ENCODE measurements at places on chromosomes 11 and 22.
A peak's percentile ranks its signal among the peaks of the same experiment; 100 is the strongest.

GRCh38 chr11:3058753-3059664 is 1.8 kb upstream of the CARS1 start:
- H3K27ac ChIP-seq: no peak overlapping the region
- no peak overlapping the region for H3K4me3 ChIP-seq
- H3K4me1 ChIP-seq: peaks cover 26% of the 10 kb centered on the region
- H3K36me3 ChIP-seq: peaks cover 9% of the 10 kb centered on the region
- DNase-seq: no peak

DNA sequence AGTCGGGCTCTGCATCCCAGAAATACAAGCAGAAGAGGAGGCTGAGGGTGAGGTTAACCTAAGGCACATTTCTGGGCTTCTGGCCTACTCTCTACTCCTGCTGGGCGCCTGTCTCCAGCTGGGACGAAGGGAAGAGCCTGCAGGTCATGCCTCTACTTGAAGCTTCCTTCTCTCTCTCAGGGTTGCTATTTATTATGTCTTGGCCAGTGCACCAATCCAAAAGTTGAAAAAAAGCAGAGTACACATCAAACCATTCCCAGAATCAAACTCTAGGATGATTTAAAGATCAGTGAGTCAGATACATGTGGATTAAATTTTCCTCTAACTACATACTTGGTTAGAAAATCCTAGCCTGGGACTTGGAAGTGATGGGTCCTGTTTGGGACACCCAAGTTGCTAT is 60.2 kb upstream of the CDON start:
- H3K27me3 ChIP-seq: no peaks in the 10 kb centered on the region
- H3K4me1 ChIP-seq: no peaks in the 10 kb centered on the region
- no peaks in the 10 kb centered on the region for H3K36me3 ChIP-seq
- no peak overlapping the region for H3K27ac ChIP-seq
- H3K4me3 ChIP-seq: no peak overlapping the region

- no peak for DNase-seq
- H3K4me1 ChIP-seq: peaks cover 8% of the 10 kb centered on the region
- H3K4me3 ChIP-seq: no peak overlapping the region
- no peak overlapping the region for H3K27ac ChIP-seq
- H3K27me3 ChIP-seq: peaks cover 5% of the 10 kb centered on the region
- H3K36me3 ChIP-seq: no peaks in the 10 kb centered on the region
Measured at GRCh38 chr22:43228330-43228729, 41.4 kb upstream of the TTLL12 start.

- H3K4me1 ChIP-seq: peaks cover 8% of the 10 kb centered on the region
- peaks cover 6% of the 10 kb centered on the region for H3K27me3 ChIP-seq
- no peak overlapping the region for H3K4me3 ChIP-seq
- H3K36me3 ChIP-seq: no peaks in the 10 kb centered on the region
Measured at GRCh38 chr11:110366291-110366690, 63.5 kb upstream of the FDX1 start.

DNA sequence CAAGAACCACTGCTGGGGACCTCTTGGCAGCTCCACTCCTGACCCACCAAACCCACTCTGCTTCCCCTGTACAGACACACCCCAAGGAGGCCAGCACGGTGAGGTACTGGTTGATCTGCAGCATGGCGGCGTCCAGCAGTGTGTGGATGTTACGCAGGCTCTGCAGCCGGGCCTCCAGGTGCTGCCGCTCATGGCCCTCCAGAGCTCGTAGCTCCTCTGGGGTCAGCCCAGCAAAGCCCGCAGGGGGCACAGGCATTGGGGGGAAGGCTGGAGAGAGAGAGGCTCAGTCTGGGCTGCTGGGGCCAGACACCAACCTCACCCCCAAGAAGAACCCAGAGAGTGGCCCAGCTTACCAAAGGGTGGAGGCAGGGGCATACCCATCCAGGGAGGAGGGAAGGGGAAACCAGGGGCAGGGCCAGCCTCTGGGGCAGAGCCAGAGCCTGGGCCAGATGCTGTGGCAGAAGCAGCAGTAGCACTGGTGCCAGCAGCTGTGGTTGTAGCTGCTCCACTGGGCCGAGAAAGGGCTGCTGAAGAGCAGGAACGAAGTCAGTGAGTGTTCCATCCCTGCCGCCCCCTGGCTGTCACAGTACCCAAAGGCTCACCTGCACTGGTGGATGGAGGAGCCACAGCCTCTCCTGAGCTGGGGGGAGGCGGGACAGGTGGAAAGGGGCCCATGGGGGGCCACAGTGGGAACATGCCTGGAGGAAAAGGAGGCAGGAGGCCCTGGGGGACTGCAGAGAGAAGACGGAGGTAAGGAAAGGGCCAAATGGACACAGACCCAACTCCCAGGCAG is 4.5 kb downstream of the SYVN1 start:
- DNase-seq: no peak
- H3K4me1 ChIP-seq: peaks cover 15% of the 10 kb centered on the region
- H3K27me3 ChIP-seq: no peaks in the 10 kb centered on the region
- no peak overlapping the region for H3K27ac ChIP-seq
- peaks cover 6% of the 10 kb centered on the region for H3K36me3 ChIP-seq
- H3K4me3 ChIP-seq: no peak overlapping the region

DNA sequence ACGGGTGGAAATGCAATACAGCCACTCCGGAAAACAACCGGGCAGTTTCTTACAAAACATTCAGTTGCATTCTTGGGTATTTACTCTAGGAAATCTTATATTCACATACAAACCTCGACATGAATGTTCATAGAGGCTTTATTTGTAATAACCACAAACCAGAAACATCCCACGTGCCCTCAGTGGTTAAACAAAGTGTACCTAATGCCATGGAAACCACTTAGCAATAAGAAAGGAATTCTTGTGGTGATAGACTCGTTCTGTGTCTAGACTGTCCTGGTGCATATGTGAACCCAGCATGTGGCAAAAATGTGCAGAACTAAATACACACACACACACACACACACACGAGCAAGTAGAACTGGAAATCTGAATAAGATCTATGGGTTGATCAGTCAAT is 1073.3 kb downstream of the TBC1D22A start:
- H3K27me3 ChIP-seq: peaks cover 13% of the 10 kb centered on the region
- no peak overlapping the region for H3K27ac ChIP-seq
- DNase-seq: no peak
- no peaks in the 10 kb centered on the region for H3K4me1 ChIP-seq

DNA sequence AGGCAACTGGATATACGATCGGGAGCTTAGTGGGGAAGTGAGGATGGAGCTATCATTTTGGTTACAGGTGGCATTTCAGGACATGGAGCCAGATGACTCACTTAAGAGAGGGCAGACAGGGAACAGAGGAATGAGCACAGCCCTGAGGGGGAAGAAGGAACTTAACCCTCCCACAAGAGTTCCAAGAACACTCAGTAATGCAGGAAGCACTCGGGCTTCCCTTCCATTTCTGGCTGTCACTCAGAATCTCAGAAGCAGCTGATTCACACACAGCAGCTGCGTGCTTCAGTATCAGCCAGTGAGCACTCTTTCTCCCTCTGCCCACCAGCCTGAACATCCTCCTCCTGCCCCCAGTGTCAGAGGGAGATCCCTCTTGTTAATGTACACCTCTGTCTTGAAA is 34.8 kb downstream of the EFCAB6 start:
- no peaks in the 10 kb centered on the region for H3K36me3 ChIP-seq
- no peaks in the 10 kb centered on the region for H3K4me1 ChIP-seq
- no peak overlapping the region for H3K27ac ChIP-seq

GRCh38 chr11:15875943-15876342 is 480.4 kb downstream of the SOX6 start:
- no peak overlapping the region for H3K27ac ChIP-seq
- no peaks in the 10 kb centered on the region for H3K27me3 ChIP-seq
- no peaks in the 10 kb centered on the region for H3K4me1 ChIP-seq
- H3K36me3 ChIP-seq: no peaks in the 10 kb centered on the region
- DNase-seq: no peak
- no peak overlapping the region for H3K4me3 ChIP-seq

GRCh38 chr11:26905368-26905767 is 88.5 kb upstream of the FIBIN start:
- no peaks in the 10 kb centered on the region for H3K4me1 ChIP-seq
- DNase-seq: no peak
- H3K36me3 ChIP-seq: no peaks in the 10 kb centered on the region
- no peak overlapping the region for H3K27ac ChIP-seq

GRCh38 chr22:43262990-43263644 is 76.2 kb upstream of the TTLL12 start:
- peak overlapping the region; percentile 57 for H3K4me3 ChIP-seq
- peak overlapping the region; percentile 67 for H3K27ac ChIP-seq
- DNase-seq: peak; percentile 55

GRCh38 chr11:68338051-68338780 is 25.8 kb downstream of the LRP5 start:
- no peaks in the 10 kb centered on the region for H3K36me3 ChIP-seq
- no peak for DNase-seq
- no peaks in the 10 kb centered on the region for H3K27me3 ChIP-seq
- peaks cover 36% of the 10 kb centered on the region for H3K4me1 ChIP-seq

DNA sequence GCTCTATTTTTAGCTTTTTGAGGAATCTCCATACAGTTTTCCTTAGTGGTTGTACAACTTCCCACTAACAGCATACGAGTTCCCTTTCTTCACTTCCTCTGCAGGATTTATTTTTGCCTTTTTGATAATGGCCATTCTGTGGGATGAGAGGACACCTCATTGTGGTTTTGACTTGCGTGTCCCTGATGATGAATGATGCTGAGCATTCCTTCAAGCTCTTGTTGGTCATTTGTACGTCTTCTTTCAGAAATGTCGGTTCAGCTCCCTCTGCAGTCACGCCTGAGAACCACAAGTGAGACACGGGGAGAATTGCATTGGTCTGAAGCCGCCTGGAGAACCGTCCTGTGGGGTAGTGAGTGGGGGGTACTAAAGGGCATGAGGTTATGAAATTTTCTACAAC is 2.0 kb upstream of the KRTAP5-10 start:
- H3K36me3 ChIP-seq: no peaks in the 10 kb centered on the region
- H3K27me3 ChIP-seq: peaks cover 49% of the 10 kb centered on the region
- H3K4me3 ChIP-seq: no peak overlapping the region
- no peak overlapping the region for H3K27ac ChIP-seq
- H3K4me1 ChIP-seq: no peaks in the 10 kb centered on the region
- DNase-seq: no peak

DNA sequence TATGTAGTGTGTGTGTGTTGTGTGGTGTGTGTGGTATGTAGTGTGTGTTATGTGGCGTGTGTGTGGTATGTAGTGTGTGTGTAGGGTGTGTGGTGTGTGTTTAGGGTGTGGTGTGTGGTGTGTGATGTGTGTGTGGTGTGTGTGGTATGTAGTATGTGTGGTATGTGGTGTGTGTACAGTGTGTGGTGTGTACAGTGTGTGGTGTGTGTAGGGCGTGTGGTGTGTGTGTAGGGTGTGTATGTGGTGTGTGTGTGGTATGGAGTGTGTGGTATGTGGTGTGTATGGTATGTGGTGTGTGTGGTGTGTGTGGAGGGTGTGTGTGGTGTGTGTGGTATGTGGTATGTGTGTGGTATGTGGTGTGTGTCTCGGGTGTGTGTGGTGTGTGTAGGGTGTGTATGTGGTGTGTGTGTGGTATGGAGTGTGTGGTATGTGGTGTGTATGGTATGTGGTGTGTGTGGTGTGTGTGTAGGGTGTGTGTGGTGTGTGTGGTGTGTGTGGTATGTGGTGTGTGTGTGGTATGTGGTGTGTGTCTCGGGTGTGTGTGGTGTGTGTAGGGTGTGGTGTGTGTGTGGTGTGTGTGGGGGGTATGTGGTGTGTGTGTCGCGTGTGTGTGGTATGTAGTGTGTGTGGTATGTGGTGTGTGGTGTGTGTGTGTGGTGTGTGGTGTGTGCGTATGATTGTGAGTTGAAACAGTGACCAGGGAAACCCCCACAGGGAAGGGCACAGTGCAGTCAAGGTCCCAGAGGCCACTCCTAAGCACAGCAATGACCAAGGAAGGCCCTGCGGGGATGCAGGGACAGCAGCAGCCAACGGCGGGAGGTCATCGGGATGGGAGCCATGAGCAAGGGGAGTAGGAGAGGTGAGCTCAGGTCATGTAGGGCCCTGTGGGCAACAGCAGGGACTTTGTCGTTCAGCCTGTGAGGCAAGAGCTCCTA is 2.9 kb upstream of the PPP6R2 start:
- H3K27me3 ChIP-seq: no peaks in the 10 kb centered on the region
- H3K36me3 ChIP-seq: no peaks in the 10 kb centered on the region

DNA sequence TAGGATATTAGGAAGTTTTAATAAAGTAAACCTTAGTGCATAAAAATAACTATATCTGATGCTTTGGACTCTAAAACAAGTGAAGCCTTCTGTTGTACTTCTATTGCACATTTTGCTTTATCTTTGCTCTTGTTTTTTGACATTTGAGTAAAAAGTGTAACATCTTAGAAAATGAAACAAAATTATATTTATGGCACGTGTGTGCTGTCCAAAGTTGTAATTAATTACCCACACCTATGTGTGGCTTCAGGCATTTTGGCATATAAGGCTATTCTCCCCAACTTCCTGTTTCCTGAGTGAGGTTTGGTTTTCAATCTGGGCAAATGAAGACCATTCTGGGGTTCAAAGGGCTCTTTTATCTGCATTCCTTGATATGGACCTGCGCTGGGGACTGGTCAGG is at the start of gene OOSP1:
Gene OOSP1, plus strand, starts transcription at position 301 of the 400 bp plus-strand sequence. Its CDS starts 23 bp downstream, at position 324.
- no peak within 1 kb of the TSS for H3K27ac ChIP-seq
- no peak for DNase-seq
- peaks cover 25% of the 10 kb centered on the region for H3K27me3 ChIP-seq
- no peaks in the 10 kb centered on the region for H3K36me3 ChIP-seq
- no peak within 1 kb of the TSS for H3K4me3 ChIP-seq
- H3K4me1 ChIP-seq: no peaks in the 10 kb centered on the region

DNA sequence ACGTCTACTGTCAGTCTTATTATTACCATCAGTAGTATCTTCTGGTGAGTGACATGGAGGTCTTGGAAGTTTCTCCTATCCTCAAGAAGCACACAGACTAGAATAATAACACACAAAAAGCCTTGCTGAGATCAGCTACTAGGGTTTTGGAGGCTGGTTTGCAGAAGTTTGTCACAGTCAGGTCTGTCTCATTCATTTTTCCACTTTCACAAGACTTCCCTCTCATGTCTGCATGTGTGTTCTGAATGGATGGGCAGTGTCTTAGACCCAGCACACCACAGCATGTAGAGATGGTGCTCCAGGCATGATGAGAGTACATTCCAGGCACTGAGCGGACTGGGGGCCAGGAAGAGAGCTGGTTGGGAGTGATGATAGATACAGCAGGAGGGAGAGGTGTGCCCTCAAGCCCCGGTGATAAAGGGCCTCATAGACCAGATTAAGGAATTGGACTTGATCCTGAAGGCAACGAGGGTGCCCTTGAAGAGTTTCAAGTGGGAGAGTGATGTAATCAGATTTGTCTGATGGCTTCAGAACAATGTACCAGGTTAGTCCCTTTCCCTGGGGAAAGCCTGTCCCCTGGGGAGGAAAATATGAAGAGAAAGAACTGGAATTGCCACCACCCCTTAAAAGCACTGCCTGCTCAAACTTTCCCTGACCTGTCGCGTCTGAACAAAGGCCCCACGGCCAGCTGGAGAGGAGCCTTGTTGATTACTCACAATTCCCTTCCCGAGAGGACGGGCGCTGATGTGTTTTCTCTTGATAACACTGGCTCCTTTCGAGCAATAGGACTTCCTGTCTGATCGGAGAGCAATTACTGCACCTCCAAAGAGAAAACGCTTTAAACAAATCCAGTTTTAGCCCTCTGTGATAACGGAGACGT is 45.1 kb upstream of the LMO2 start:
- no peak for DNase-seq
- H3K36me3 ChIP-seq: peaks cover 7% of the 10 kb centered on the region
- no peak overlapping the region for H3K27ac ChIP-seq
- no peak overlapping the region for H3K4me3 ChIP-seq
- peaks cover 7% of the 10 kb centered on the region for H3K27me3 ChIP-seq
- H3K4me1 ChIP-seq: no peaks in the 10 kb centered on the region
